Stimulated activated CD8-positive, alpha-beta memory T cell treated with anti-CD3 and anti-CD28 coated beads, Interleukin-15, amount 100 ng/mL, for 4 hours (primary cell): ENCODE measurements at places on chromosomes 7 and 10.

GRCh38 chr7:69166979-69167516, 431.2 kb upstream of the AUTS2 start:
- DNase-seq = no peak

DNA sequence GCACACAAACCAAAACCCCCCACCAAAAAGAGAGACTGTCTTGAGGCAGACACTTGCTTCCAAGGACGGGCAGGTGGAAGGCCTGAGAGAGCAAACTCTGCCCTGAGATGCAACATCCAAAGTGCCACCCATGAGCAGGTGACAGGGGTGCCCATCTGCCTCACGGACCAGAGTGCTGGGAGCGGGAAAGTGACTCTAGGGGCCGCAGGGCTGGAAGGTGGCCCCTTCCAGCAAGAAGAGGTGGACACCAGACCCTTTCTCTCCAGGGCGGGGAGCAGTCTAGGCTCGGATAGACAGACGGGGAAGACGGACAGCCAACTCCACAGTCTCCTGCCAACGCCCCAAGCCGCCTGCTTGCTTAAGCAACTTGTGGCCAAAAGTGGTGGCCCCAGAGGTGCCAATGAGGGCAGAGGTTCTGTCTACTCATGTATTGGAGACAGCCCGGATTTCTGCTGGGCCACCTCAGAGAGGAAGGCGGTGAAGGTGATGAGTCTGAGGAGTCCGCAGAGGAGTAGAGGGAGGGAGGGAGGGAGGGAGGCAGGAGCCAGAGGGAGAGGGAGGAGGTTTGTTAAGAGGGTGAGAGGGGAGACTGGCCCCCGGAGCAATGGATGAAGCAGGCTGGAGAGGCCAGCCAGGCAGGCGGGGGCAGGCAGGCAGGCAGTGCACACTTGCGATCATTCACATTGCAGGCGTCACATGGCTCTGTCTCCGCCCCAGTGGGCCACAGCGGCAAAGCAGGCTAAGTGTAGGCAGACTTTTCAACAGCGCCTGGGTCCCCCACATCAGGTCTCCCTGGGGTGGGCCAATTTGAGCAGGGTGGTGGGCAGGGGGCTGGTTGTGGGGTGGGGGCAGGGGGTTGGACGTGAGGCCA, 65.6 kb downstream of the SLC29A4 start:
- no peak for DNase-seq

GRCh38 chr10:31621733-31622132, 302.7 kb downstream of the ZEB1 start:
- DNase-seq = no peak

DNA sequence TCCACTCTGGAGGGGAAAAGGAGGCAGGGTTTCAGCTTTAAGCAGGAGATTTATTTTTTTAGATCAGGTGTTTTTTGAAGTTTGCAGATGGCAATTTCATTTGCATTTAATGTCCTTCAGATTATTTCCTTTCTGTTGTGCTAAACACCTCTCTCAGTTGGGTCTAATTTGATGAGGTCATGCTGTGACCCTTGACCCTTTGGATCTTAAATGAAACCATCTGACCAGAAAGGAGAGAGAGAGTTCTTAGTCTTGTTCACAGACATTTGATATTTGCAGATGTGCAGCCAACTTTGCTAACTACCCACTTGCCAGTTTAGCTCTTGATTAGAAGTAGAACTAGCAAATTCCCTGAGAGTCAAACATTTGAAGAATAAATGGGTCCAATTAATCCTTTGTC, 101.5 kb upstream of the RAB11FIP2 start:
- no peak for DNase-seq

DNA sequence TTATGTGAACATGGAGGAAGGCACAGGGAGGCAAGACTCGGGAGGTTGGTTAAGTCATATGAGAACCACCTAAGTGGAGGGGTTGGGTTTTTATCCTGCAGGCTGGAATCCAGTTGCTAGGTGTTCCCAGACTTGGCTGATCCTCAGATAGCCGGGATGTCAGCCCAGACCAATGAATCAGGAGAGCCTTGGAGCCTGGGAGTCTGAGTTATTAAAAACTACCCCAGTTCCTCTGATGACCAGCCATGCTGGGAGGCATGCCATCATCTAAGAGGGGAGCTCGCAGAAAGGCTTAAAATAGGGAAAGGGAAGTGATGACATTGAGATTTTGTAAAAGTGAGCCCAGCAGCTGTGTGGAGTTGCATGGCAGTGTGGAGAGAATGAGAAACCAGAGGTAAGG, 238.1 kb downstream of the ZNF248 start:
- DNase-seq = no peak

- no peak for DNase-seq
Measured at GRCh38 chr10:28186887-28187578, 115.8 kb downstream of the MPP7 start.

DNA sequence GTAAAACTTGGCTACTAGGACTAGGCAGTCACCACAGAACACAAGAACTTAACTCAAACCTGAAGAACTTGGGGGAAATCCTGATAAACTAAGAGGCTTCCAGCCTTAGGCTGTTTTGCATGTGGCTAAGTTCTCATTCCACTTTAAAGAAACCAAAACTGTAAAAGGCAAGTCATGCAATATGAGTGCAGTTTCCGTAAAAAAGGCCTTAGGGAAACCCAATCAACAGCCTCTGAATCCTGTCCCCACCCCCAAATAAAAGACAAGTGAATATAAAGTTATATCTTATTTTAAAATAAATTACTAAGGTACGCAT, 95.1 kb downstream of the USP6NL start:
- DNase-seq = no peak

DNA sequence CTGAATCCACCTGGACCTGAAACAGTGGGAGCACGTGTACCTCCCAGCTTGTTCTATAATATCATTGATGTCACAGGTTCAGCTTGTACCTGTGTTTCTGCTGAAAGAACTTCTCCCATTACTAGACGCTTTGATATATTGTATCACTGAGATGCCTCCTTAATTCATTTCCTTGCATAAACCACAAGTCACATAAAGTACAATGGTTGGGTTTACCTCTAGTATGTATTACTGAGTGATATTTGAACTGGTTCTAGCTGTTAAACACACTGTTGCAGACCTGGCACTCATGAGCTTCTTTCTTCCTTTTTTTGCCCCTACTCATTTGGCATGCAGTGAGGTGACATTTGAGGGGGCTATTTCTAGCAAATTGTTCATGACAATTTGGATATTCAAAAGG, 106.6 kb upstream of the KLF14 start:
- no peak for DNase-seq

GRCh38 chr7:130191791-130192190, 13.4 kb downstream of the TMEM209 start:
- DNase-seq = no peak

DNA sequence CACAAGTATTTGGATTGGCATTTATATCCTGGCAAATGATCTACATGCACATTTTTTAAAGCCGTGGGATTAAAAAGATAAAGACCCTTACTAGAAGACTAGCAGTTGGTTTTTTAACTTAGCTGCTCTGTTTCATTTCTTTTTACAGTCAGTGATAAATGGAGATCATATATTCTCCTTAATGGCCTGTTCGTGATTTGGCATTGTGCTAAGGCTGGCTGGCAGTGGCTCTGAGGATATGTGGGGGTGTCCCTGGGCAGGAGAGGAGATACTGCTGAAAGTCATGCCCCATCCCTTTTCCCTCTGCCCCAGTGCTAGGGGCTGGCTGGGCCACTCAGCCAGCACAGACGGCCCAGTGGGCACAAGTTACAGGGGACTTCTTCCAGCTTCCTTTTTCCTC, 341.7 kb downstream of the PRPF18 start:
- DNase-seq = no peak

- DNase-seq = no peak
Measured at GRCh38 chr7:151340794-151341356, 737 bp upstream of the NUB1 start.

DNA sequence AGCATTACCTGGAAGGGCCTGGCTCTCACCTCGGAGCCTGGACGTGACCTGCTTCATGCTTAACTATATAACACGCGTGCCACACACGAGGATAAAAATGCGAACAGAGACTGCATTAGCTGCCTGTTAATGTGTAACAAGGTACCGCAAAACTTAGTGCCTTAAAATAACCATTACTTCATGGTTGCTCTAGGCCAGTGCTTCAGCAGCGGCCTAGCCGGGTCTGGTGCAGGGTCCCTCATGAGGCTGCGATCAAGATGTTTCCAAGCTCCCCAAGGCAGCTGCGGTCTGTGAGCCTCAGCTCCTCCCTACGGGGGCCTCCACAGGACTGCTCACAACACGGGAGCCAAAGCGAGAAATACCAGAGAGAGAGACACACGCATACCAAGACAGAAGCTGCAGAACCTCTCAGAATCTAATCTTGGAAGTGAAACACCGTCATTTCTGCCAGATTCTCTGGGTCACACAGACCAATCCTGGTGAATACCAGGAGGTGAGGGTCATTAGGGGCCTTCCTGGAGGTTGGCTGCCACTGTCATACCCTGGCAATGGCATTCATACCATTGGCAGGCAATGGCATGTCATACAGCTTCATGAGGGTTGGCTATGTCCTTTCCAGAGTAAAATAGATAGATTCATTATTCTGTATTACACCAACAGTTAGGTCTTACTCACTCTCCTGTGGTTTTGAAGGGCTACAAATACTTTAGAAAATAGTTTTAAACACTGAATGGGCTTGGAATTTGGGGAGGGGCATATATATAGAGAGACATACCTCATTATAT, 94.5 kb downstream of the HIPK2 start:
- no peak for DNase-seq

GRCh38 chr10:101446071-101446470, 92.1 kb downstream of the BTRC start:
- no peak for DNase-seq

- DNase-seq = no peak
Measured at GRCh38 chr10:9848981-9849380, 1168.7 kb upstream of the CELF2 start.

DNA sequence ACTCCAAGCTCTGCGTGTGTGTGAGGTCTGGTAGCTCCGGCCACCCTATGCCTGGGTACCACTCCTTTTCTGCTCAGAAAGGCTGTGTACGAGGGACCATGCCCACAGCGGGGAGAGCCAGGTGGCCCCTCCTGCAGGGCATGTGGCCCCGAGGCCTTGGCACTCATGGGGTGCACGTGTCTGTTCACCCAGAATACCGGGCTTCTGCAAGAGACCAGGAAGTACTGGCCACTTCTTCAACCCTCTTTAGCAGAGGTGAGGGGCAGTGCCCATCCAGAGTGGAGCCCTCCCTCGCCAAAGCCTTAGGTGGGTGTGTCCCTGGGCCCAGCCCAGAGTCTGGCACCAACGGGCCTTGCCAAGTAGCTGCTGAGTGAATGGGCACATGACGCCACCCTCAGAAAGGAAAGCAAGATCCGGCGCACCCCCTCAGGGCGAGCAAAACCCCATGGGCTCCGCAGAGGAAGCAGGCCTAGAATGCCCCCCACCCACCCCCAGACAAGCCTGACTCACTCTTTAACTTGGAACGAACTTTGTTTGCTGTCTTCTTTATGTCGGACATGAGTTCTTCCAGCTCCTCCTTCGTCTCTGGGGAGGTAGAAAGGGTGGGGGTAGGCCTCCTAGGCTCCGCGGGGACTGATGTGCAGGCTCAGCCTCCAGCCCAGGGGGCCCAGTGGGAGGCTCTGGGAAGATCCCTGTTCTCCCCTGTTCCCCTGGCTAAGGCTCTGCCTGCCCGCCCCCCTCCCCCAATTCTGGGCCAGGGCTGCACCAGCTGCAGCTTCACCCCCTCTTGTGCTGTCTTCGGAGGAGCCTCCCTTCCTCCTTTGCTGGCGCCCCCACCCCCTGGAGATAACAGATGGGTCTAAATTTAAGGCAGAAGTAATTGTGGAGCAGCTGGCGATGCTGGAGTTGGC, 14.6 kb downstream of the STX1A start:
- DNase-seq = no peak

- DNase-seq = no peak
Measured at GRCh38 chr10:117264782-117265181, 23.9 kb downstream of the SLC18A2 start.

- DNase-seq = no peak
Measured at GRCh38 chr7:39622609-39623008, 763 bp upstream of the RALA start.

DNA sequence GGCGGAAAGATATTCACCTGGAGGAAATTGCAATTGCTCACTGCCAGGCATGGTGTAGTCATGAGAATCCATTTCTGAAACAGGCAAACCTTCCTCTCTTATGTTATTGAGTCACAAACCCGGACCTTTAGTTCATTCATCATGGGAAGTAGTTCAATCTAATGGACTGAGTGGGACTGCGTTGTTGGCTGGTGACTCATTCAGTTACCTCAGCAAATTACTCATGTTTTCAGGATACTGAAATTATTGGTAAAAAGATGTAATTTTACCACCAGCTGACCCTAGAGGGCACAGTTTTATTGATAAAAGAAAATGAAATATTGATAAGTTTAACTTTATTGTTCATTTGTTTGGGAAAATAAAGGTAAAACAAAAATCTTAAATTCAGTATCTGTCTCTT, 1194.4 kb upstream of the SORCS1 start:
- no peak for DNase-seq

DNA sequence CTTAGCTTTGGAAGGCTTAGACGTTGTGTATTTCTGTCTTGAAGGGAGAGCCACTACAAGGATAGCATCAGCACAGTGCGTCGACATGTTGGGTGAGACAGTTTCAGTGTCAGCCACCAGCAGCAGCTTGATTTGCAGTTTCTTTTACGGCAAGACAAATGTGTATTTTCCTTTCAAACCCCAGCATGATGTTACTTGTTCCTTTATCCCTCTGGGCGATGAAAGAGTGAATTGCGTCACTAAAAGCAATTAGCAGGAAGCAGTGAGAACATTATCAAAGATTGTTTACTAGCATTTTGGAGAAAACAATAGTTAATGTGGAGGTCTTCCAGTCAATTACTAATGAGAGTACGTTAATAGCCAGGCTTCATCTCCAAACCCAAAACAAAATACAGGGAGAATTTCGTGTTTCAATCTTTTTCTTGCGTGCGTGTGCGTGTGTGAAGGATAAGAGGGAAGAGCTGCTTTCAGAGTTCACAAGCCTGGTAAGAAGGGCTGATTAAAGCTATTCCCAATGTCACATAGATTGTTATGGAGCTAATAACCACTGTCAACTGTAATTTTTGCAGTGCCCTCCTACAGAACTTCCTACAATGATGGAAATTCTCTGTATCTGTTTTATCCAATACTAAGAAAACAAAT, 157.1 kb upstream of the AOAH start:
- DNase-seq = no peak

- DNase-seq = no peak
Measured at GRCh38 chr10:28594406-28594805, 61.5 kb downstream of the WAC start.
